ENCODE measurements at places on chromosomes 3 and 15.

DNA sequence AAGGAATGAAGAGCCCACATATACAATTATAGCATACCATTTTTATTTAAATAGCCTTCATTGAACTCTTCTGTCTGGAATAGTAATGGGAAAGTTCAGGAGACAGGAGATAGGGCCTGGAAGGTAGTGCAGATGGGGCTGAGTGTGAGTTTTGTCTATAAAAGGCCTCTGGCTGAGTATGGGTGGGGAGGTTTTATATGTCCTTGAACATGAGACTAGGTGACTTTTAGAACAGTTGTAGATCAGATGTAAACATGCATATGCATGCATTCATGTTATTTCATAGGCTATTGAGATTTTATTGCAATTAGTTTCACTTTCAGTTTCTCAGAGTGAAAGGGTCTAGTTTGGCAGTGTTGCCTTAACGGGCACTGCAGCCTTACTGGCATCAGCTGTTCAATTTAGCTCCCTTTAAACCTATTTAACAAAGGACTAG lies 27.1 kb downstream of the CGGBP1 start:
- no peak for DNase-seq

DNA sequence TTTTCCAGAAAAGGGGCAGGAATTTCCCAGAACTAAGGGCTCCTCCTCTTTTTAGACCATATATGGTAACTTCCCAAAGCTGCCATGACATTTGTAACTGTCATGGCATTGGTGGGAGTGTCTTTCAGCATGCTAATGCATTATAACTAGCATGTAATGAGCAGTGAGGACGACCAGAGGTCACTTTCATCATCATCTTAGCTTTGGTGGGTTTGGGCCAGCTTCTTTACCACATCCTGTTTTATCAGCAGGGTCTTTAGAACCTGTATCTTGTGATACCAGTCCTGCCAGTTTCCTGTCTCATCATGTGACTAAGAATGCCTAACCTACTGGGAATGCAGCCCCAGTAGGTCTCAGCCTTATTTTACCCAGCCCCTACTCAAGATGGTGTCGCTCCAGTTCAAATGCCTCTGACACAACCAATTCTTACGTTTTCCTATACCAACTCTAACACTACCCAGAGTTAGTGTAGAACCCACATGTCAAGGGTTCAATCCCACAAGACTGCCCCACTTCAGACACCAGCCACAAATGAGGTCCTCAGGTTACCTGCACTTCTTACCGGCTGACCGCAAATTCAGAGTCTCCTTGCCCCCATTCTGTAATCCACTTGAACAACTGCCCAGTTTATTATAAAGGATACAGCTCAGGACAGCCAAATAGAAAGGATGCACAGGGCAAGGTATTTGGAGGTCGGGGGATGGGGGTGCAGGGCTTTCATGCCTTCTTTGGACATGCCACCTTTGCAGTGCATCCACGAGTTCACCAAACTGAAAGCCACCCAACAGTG lies 17.7 kb downstream of the FOXB1 start:
- DNase-seq, result no peak

DNA sequence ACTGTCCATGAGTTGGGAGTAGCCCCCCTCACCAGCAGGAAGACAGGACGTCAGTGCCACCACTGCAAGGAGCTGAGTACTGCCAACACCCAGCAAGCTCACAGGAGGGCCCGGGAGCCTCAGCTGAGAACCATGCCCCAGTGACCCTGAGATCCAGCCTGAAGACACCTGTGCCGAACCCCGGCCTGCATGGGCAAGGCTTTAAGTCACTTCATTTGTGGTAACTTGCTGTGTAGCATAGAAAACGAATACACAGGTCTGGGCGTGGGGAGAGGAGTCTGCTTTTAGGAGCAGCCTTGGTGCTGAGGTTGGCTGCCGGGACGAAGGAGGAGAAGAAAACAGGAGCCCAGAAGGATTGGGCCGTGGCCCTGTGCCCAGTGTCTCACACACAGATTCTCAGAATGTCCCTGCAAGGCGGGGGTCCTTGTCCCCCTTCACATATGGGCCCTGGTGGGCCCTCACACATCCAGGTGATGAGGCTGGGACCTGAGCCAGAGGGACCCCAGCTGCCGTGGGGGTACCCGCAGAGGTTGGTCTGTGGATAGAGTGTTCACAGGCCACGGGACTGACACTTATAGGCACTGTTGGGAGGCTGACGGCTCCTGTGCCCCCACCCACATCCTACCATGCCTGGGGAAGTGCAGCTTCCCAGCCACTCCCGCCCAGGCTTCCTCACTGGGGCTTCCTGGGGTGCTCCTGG lies 85.3 kb downstream of the PLXNA1 start:
- no peak for DNase-seq

GRCh38 chr3:186105543-186105942 lies 3.3 kb downstream of the ETV5 start:
- no peak for DNase-seq

DNA sequence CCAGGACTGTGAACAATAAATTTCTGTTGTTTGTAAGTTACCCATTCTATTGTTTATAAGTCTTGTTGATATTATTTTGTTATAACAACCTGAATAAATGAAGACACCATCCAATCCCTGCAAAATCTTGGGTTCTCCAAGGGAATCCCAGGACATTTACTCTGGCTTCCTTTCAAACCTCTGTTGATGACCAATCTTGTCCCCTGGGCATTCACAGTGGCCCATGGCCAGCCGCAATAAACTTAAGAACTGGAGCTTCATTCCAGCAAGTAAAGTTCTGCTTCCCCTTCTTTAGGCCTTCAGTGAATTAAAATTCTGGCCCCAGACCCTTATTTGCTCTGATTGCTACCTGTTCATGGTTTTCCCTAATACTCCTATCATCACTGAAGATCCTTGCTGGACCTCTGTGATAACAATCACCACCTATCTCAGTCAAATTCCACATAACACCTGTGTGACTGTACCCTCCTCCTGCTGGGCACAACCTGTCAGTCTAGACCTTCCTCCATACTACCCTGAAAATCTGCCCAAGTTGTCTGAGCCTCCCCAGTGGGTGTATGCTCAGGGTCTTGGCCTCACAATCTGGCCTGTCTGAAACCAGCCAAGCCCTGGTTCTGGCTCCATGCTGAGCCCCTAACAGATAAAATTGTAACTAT lies 153.1 kb downstream of the SEMA6D start:
- no peak for DNase-seq
